Posterior vena cava (tissue), 2 donors: ENCODE measurements at places on chromosomes 2 and 18. TPM values are rescaled to one million over a fixed set of nuclear protein-coding genes. Genes with fewer than 3 reads are reported as not detected.

DNA sequence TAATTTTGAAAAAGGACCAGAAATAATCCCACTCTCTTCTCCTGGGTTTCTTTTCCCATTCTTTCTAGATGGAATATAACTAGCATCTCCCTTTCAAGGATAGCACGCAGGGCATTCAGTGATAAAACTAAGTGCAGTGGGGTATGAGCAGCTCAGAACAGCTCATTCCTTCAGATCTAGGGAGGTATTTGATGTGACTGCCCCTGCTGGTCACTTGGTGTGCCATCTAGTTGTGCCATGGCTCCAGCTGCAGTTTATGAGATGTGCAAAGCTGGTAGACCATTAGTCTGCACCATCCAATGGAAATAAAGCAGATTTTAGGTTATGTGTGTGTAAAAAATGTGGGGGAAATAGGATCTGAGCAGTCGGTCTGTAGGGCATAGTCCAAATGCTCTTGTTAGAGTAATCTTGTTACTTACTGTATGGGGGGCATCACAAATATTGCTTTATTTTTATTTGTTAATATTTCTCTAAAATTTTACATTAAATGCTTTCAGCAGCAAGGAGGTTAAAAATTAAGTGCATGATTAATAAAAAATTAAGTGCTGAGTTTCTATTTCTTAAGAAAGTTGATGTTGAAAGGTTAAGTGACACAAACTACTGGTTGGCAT is 38.9 kb downstream of the CTAGE1 start:
- no peak for DNase-seq

The CD226 gene
- total RNA-seq, result 2.5 TPM

DNA sequence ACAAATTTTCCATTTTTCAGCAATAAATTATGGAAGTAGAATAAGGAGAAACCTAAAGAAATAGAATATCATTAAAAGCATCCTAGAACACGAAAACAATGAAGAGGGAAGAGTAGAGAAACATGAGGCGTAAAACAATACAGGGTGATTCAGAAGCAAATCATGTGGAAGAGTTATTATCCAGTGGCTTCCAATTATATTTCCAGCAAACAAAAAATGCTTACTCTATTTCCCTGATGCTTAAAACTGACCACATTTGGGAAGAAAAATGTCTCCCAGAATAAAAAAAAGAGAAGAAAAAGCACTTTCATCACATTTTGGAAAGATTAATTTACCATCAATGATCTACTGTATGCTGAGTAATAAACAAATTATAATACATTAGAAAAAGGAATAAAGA is 192.6 kb downstream of the CD226 start:
- no peak for DNase-seq

The C2orf80 gene
- total RNA-seq, result not detected

The NUP35 gene
- total RNA-seq, result 11.7 TPM

- no peak for DNase-seq
Measured at GRCh38 chr18:7822435-7823331, 255.6 kb downstream of the PTPRM start.

The INHA gene
- total RNA-seq, result not detected

DNA sequence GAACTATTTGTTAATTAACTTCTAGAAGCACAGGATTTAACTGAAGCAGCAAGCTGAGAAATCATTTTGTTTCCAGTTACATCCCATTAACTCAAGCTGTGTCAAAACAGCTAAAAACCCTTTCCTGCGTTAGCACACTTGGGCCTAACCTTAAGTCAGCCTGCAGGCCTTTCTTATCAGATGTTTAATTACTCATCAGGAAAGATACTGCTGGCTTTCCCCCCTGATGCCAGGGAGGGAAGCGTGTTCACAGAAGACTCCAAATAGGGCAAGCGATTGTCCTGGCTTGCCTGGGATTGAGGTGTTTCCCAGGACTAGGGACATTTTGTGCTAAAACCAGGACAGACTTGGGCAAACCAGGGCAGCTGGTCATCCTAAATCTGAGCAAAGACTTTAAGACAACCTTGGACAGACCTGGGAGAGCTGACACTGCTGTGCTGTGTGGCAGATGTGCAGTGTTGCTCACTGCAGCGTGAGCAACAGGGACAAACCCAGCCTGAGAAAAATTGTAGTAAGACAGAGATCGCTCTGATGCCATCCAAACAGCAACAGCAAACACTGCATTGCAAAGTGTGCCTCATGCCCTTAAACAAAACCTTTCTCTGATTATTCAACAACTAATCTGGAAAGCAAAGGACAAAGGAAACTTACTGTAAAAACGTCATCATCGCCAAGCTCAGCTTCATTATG is 100.9 kb downstream of the SPRED2 start:
- DNase-seq, result no peak

GRCh38 chr2:23498943-23499342 is 114.0 kb downstream of the KLHL29 start:
- no peak for DNase-seq

DNA sequence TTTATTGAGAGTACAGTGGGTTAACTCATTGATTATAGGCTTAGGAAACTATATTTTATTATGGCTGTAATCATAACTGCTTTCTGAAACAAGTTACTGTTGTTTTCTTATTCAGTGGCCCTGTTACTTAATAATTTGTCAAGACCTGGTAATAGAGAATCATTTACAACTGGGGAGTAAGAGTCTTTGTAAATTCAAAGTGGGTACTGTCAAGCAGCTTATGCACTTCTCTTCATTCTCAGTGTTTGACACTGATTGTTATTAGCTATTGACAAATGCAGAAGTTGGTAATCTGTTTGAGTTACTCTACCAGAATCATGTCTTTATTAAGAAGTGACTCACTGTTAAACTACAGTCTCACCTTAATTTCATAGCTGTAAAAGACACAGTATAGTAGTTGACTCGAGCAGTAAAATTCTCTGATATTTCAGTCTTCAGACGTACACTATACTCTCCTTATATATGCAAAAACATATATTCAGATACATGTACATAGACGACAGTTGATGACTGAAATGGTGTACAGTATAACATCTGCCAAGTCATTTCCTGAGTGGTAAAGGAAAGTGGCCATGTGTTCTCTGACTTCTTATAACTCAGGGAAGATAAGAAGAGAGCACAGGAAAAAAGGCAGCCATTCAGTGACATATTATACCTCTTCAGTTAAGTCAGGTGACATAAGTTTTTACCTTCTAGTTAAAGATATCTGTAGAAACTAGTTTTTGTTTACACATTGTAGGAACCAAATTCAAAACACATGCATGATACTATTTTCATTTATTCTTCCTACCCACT is 36.0 kb upstream of the TTC27 start:
- no peak for DNase-seq
